ENCODE measurements at places on chromosomes 6 and 20.

- DNase-seq = no peak
Measured at GRCh38 chr20:39752262-39752876, 790.2 kb downstream of the DHX35 start.

- DNase-seq = no peak
Measured at GRCh38 chr20:59456342-59457279, 147.7 kb upstream of the PHACTR3 start.

- no peak for DNase-seq
Measured at GRCh38 chr20:38715646-38716045, 8.6 kb upstream of the SLC32A1 start.

DNA sequence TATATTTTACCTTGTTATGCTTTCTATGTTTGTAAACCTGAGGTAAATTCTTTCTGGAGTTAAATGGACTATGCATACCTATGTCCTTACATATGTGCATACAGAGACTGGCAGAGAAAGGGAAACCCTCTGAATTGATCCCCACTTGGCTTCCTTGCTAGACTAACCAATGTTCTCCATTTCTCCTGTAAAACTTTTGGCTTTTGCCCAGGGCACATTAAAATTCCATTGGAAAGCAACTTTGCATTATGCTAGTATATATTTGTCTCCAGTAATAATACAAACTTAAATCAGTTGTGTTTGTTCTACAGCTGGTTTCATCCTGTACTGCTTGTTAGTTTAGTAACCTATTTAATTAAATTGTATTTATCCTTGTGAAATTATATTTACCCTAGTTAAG lies 646.0 kb upstream of the MARCKS start:
- DNase-seq = no peak

GRCh38 chr20:5000263-5001173 lies 792 bp downstream of the SLC23A2 start:
- DNase-seq = peak; percentile 7

GRCh38 chr20:3753098-3753497 lies 14.5 kb downstream of the ADISSP start:
- peak; percentile 57 for DNase-seq
